ENCODE measurements at places on chromosomes 6 and 20.

- DNase-seq, result no peak
Observed at GRCh38 chr6:131832363-131832762, 24.5 kb downstream of the ENPP1 start.

DNA sequence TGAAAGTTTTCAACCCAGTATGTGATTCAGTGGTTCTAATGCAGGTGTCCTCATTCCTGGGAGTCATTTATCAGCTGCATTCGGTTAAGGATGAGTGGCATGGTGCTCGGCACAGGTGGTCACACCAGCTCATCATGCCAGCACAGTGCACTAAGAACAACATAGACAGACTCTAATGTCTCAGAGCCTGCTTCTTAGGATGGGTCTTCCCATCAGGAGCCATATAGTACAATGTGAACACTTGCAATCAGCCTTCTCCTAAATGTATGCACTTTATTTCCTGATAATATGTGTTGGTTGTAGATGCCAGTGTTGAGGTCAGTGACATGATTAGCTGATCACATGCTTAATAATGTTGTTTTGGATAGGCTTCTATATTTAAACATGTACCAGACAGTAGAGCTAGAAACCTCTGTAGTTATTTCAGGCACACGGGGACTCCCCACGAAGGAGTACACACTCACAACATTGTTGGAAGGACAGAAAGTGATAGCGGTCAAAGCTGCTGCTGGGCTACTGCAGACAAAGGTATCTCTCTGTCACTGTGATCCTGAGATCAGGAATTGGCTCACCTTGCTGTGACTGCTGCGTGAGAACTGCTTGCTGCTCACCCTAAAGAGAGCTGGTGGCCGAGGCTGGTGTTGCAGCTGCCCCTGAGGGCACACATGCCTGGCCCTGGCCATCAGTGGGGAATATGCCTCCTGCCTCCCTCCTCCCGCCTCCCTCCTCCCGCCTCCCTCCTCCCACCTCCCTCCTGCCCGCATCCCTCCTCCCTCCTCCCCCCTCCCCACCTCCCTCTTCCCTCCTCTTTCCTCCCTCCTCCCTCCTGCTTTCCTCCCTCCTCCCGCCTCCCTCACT, 195.4 kb downstream of the SMOC2 start:
- DNase-seq, result no peak

GRCh38 chr6:36853325-36853724, 14.1 kb upstream of the CPNE5 start:
- DNase-seq, result peak; percentile 94

DNA sequence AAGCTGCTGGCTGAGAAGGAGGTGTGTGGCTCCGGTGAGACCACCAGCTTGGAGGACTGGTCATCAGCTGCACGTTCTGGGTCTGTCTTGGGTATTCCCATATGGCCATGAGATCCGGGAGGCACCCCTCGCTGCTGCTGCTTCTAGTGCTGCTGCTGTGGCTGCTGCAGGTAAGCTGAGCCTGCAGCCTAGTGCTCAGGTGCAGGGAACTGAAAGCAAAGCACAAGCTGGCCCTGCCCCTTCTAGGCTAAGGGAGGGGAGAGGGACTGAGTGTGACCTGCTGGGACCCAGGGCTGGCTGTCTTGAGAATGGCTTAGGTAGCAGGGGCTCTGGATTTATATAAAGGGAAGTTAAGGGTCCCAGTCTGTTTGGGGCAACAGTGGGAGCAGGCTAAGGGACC, 403 bp downstream of the CDH26 start:
- no peak for DNase-seq

DNA sequence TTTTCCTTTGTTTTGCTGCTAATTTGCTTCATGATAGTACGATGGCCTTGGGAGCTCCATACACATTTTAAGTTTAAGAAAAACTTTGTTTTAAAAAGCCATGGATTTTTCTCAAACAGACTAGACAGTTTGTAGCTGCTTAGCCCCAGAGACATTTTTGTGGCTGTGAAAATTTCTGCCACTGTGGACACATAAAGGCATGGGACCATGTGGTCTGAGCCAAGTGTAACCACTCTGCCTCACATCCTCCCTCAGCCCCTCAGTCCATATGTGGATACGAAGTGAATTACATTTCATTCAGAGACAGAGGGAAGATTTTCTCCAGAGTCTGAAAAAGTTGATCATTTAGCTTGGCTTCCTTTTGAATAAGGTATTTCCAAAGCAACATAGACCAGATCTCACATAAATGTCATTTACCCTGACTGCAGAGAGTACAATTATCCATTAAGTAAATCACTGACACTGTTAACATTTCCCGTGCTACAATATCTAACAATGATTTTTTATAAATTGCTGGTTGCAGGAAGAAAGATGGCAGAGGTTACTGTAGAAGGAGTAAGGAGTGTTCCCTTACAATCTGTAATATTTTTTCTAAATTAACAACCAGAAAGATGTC, 87.4 kb downstream of the GJA1 start:
- DNase-seq, result peak; percentile 78

DNA sequence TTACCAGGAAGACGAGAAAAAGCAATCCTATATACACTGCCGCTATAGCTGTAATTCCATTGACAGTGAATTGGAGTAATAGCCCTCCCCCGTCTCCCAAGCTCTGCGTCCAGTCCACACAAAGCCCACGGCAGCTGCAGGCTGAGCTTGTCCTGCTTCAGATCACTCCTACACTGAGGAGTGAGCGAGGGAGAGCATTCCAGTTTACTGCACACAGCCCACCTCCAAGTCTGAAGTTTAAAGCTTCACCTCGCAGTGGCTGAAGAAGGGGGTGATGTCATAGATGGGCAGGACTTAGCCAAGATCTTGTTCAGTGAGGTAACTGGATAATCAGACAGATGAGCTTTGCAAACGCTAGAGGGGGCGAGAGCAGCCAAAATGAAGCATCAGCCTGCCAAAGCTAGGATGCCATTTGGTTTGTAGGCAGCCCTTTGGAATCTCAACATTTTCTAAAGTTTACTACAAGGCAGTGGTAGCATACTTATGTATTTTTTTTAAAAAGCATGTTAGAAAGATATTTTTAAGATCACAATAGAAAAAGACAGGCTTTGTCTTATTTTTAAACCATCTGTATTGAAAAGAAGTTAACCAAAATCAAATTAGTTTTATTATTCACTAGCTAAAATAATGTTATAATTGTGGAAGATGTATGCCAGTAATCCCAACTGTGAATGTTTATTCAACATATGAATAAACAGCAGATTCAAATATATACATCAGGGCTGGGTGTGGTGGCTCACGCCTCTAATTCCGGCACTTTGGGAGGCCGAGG, at the start of gene FLRT3:
Gene FLRT3 (minus strand): TSS at position 213 of the 772 bp plus-strand sequence. CDS start 10,106 bp downstream, outside the sequence.
- DNase-seq, result peak; percentile 92

DNA sequence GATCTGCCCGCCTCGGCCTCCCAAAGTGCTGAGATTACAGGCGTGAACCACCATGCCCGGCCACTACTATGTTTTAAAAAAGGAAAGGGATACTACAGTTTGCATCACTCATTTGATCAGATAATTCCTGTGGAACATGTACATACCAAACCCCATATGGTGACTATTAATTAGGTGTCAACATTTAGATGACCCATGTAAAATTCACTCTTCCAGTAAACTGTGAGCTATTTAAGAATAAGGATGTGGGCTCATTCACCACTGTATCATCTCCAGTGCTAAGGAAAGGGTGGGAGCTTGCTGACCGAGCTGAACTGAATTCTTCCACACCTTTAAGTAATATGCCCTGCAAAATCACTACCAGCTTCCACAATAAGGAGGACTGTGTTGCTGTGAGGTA, 127.5 kb downstream of the BTBD9 start:
- DNase-seq, result peak; percentile 48

DNA sequence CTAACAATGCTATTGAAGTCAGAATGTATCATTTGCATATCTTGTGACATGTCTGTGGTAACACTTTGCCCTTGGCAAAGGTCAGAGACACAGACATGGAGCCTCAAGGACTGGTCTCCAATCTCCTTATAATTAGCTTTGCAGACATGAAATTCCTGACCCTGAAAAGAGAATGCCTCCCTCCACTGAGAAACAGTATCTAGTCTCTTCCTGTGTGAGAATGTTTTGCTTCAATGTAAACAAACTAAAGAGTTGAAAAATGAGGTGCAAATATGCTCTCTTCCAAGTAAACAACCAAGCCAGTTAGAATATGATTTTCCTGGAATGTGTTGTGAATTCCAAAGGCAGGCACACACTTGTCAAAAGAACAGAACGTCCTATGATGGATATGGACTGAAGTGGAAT, 407.1 kb upstream of the MARCKS start:
- DNase-seq, result peak; percentile 85

DNA sequence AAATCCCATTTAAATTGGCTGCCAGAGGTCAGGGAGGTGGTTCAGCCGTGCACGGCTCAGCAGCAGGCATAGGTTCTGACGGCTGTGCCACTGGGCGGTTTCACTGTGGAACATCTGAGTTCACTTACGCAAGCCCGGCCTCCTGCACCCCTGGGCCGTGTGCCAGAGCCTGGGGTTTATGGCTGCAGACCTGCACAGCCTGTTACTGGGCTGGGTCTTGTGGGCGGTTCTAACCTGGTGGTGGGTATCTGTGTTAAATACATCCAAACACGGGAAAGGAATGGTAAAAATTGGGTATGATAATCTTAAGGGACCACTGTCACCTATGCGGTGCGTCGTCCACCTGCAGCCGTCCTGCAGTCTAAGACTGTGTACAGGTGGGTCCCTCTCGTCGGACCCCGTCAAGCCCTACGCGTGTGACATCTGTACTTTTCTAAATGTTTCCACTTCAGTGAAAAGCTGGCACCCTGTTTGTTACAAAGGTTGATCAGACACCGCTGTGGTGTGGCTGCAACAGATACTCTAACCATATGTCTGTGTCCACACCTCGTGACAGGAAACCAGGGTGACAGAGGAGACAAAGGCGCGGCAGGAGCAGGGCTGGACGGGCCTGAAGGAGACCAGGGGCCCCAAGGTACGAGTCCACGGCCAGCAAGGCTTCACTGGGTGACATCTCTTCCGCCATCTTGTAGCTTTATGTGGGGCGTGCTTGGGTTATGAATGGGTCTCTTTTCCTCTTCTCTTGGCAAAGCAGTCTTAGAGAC, 21.5 kb downstream of the COL9A3 start:
- peak; percentile 40 for DNase-seq

GRCh38 chr20:23092384-23092756, 6.2 kb upstream of the CD93 start:
- DNase-seq, result no peak

DNA sequence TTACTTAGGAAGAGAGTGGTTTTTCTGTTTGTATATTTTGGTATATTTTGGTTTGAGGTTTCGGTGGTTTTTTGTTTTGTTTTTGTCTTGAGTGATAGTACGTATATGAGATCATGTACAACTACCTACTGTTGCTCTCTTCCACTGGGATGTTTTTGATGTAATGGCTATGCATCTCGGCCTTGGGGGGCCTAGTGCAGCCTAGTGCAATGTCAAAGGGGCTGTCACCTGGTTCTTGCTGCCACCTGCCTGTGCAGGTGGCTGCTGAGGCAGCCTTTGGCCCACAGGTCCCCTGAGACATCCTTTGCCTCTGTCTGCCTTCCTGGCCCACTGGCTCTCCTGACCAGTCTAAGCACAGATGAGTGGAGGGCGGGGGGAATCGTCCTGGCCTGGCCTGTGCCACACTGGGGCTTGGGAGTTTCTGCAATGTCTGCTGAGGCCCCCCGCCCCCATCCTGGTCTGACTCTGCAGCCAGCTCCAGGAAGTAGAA, 546.6 kb downstream of the CD83 start:
- no peak for DNase-seq

DNA sequence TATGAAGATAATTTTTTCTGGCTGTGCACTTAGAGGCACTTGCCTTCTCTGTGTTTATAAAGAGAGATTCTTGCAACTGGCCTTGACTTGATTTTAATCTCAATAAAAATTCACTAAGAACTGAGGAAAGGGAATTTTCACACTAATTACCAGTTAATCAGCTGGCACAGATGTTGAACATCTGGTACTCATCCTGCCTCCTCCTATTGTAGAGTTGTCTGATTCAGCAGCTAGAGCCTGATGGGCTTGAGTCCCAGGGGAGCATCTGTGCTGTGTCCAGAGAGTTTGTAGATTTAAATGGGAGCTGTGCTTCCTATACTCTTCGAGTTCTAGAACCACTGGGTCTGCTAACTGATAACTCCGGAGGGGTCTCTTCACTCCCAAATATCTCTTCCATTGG, 284.4 kb upstream of the RNF24 start:
- DNase-seq, result peak; percentile 36

DNA sequence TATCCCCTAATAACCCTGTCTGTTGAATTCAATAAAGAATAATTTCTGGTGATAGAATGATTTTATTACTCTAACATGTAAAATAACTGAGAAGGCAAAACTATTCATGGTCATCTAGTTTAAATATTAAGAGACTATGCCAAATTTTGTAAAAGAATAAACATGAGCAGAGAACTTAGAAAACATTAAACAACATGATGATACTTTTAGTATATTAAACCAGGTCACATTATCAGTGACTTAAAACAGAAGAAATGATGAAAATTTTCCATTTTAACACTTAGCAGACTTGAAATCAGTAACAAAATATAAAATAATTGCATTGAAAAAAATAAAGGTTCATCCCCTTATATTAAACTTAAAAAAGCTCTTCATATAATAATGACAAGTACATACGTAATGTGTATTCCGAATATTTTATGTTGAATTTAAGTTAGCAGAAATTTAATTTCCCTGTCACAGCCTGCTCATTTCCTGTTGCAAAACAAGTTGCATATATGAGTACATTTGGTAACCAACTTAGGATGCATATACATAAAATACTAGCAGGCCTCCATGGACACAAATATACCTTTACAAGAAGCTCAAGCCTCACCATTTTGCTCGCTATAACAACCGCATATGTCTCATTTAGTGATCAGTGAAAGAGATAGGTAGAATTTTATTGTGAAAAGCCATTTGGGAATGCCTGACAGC, 40.6 kb downstream of the DTNBP1 start:
- no peak for DNase-seq

DNA sequence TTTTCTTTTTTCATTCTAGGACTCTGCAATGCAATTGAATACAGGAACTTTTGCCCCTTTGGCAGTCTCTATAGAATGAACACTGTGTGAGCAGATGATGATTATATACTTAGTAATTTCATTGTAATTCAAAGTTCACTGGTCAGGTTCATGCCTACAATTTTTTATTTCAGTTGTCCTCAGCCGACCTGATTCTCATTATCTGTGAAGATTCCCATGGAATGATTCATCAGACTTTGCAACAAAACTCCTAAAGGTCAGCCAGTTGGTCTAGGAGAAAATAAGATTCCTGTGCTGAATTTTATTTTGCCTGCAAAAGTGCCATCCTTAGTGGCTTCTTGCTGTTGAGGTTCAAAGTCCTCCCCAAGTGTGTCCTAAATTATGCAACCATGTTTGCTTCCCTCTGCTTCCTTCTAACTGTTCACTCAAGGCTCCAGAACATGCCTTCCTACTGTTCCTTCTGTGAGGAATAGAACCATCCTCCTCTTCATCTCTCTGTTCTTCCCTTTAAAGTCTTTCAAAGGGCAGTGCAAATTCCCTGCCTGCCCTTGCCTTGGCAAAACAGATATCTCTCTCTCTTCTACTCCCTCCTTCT, 194.2 kb upstream of the CNR1 start:
- DNase-seq, result peak; percentile 86

DNA sequence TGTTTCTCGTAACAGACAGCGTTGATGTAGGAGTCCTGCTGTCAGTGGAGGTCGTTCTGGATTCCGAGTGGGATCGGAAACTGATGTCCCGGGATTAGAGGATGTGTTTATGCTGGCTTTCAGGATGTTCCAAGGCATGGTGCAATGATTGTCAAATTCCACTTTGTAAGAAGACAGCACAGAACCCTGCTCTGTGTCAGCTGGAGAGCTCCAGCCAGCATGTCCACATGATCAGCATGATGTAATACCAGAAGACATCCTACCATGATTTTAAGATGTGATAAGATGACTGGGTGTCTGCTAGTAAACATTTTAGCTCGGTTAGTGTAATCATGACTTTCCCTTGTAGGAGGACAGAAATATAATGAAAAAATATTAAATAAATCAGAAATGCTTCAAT, 20.3 kb downstream of the ENPP1 start:
- DNase-seq, result peak; percentile 87

Measured in EH (cell line).